Kidney glomerular epithelial cell (primary cell): ENCODE measurements at places on chromosomes 4 and X.

DNA sequence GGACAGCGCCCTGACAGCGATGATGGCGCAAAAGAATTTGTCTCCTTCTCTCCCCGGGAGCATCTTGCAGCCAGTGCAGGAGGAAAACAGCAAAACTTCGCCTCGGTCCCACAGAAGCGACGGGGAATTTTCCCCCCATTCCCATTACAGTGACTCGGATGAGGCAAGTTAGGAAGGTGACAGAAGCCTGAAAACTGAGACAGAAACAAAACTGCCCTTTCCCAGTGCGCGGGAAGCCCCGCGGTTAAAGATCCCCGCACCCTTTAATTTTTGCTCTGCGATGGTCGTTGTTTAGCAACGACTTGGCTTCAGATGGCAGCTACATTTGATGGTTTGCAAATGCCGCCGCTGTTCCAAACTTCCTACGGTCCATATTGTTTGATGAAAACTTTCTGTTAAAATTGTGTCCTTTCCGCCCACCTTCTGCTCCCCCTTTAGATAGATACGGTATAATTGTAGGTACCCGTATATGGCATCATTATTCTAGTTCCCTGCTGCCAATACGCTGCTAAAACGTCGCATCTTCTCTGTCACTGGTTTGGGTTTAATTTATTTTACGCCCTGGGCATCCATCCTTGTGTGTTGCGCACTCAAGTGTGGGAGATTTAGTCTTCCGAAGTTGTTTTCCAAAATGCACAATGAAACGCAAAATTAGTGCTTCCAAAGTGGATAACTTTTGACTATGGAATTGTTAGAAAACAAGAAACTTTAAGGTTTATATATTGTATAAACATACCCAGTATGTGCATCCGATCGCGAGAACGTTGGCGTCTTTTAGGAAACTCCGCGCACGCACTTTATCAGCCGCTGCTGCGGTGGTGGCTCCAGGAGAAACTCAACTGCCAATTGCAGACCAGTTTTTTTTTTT is 1.5 kb downstream of the ATOH1 start:
- DNase-seq, result no peak

- DNase-seq, result no peak
Measured at GRCh38 chr4:6894086-6894478, 15.5 kb upstream of the TBC1D14 start.

GRCh38 chr4:1305261-1305711 is 15.6 kb downstream of the MAEA start:
- DNase-seq, result no peak

- DNase-seq, result peak; percentile 75
Measured at GRCh38 chrX:20265221-20265725, 1.4 kb downstream of the RPS6KA3 start.

GRCh38 chr4:103105558-103106356 is 6.1 kb upstream of the BDH2 start:
- DNase-seq, result no peak

DNA sequence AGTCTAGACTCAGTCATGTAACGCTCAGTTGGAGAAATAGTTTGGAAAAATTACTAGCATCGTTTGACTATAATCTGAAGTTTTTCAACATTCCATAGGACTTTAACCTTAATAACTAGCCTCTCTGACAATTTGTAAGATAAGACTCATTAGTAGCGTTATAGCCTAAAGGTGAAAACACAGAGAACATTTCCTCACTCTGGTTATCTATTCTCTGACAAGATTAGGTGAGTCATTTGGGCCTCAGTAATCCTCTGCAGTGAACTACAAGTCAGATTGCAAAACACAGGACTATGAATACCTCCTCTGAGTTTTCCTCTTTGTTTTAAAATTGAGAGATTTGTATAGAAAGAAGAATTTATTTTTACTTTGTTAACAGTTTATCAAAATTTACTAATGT is 31.8 kb upstream of the PDLIM5 start:
- DNase-seq, result peak; percentile 35

GRCh38 chrX:154353172-154353843 is 21.1 kb downstream of the FLNA start:
- no peak for DNase-seq

DNA sequence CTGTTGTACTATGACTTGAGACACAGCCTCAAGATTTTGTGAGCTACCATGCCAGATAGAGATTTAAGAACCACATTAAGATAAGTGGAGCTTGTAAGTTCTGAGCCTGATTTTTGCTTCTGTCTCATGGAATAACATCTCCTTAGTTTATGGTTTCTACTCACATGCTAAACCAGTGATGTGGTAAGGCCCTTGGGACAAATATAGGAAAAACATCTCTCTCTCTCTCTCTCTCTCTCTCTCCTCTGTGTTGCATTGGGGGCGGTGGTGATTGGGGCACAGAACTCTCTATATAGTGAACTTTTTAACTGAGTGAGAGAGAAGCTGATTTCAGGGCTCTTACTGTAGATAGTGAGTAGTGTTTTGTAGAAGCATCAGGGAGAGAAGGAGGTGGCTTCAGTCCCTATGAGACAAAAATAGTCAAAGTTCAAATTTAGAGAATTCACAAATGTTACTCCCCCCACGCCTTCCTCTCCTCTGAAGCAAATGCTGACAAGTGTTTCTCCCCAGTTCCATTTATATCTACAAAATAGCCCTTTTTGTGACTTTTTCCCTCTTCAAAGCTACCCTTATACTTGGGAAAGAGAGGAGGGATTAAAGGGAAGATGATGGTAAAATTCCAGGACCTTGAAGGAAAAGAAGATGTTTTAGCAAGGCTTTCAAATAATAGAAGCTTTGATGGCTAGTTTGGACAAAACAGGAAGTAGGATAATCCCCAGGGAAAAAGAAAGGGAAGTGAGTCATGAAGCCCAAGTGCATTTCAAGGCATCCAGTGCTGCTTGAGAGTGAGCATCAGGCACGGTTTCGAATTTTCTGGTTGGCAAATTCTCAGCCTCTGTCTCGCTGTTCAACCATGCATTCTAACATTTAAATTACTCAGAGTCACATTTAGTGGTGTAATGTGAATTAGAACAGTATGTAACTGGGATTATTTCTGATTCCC is 134.3 kb upstream of the AP1S2 start:
- DNase-seq, result peak; percentile 31

DNA sequence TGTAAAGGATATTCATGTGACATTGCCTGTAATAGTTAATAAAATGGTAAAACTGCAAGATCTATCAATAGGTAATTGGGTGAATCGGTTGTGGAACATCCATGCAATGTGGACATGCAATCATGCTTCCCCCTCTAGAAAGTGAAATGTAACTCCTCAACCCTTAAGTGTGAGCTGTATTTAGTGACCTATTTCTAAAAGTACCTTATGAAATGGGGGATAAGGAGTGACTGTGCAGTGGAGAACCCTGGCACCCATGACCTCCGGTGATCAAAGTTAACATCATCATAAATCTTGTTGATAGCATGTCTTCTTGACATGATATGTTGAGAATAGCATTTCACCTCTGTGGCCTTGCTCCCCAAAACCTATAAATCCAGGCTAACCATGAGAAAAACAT is 53.6 kb upstream of the PPARGC1A start:
- DNase-seq, result no peak

DNA sequence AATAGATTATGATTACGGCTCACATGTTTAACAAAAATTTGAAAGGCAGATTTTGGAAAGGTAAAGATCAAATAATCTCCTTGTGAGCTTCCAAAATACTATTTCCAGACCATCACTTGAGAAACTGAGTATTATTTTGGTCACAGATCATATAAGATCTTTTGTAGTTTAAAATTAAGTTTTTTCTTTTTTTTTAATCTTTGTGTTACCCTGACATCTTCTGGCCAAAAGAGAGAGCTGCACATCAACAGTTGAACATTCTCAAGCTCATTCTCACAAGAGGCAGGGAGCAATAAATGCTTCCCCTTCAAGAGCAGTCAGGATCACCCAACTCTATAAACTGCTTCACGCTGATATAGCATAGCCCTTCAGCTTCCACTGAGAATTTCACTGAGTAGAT is 15.9 kb downstream of the TMEM192 start:
- DNase-seq, result peak; percentile 30

- peak; percentile 60 for DNase-seq
Measured at GRCh38 chr4:85929961-85930665, 429.7 kb downstream of the MAPK10 start.

DNA sequence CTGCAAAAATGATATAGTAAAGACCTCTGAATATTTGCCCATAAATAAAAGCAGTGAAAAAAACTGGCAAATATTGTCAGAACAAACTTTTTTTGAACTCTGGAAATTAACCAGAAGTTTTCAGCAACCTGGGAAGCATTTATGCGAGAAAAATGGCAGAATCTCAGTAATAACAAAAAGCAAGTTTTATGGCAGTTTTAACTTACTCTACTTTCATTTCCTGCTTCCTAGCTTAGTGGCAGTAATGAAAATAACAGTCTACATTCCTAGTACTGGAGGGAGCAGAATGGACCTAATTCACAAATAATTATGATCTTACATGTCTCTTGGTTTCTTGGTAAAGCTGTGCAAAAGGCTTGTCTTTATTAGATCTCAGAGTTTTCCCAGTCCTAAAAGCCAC is 460.1 kb downstream of the NAF1 start:
- no peak for DNase-seq

- peak; percentile 23 for DNase-seq
Measured at GRCh38 chr4:155973639-155974475, 20.2 kb upstream of the CTSO start.

DNA sequence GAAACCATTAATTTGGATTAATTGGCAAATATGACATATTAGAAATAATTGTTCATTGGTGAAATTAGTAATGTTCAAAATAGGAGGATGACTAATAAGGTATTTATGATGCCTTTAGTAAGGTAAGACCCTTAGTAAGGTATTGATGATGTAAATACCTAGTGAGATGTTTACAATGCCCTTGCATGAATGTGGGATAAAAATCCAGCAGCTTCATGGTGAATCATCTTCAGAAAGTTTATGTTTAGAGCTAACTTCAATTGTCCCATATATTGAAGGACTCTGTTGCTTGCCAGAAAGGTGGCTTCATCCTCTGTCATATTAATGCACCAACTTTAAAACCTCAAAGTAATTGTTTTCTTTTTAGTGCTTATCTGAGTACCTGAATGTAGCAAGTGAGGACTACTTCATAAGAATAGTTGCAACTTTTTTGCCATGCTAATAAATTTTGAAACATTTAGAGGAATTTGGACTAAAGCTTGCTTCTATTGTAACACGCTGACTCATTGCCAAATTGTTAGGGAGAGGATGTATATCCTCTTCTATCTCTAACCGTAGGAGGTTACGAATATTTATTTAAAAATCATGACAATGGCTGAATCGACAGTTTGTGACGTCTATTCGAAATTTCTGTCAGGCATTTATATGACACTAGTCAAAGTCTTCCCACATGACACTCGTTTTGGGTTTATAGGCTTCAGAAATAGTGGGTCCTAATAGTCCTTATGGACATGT is 174.1 kb upstream of the HS3ST1 start:
- DNase-seq, result no peak

DNA sequence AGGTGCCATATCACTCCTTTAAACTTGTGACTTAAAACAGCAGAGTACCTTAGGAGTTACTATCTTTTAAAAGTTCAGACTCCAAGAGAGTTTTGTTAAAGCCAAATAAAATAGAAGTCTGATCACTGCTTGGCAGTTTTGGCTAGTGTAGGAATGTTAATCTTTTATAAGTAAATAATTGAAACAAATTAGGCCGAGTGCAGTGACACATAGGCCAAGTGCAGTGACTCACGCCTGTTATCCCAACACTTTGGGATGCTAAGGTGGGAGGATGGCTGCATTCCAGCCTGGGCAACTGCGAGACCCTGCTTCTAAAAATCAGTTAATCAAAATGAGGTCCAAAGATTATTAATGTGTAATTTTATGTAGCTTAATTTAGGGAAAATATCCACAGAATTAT is 37.2 kb downstream of the WDR44 start:
- peak; percentile 30 for DNase-seq

DNA sequence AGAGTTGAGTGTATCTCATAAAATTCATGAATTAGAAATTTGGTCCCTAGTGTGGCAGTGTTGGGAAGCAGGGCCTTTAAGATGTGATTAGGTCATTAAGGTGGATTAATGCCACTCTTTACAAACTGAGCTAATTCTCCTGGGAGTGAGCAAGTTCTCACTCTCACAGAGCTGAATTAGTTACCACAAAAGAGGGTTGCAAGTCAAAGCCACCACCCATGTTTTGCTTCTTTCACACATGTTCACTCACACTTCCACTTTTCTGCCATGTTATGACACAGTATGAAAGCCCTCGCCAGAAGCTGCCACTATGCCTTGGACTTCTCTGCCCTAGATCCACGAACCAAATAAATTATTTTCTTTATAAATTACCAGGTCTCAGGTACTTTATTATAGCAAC is 332.1 kb downstream of the ARAP2 start:
- no peak for DNase-seq

DNA sequence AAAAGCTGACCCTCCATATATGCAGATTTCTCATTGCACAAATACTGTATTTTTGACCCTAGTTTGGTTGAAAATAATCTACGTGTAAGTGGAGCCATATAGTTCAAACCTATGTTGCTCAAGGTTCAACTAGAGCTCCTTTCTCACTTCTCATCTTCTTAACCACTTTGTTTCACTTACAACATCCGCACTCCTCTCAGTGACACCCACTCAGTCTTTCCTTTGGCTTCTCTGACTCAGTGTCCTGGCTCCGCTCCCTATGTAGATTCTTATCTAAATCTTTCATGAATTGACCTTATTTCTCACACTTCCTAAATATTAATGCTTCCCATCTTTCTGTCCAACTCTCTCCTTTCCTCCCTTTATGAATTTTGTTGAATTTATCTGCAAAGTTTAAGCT is 32.9 kb upstream of the DKK2 start:
- DNase-seq, result no peak

DNA sequence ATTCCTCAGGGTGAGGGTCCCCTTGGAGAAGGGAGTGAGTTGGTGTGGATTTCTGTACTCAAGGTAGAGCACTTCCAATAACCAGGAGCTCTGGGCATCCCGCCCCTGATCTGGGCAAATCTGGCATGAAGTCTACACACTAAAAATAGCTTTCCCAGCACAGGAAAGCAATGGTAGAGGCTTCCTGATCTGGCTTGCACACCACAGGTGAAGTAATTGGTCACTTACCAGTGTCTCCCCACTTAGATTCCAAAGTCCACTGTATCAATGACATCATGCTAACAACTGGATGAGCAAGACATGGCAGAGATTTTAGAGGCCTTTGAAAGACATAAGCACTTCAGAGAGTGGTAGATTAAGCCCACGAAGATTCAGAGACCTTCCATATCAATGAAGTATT is 17.8 kb upstream of the IDS start:
- no peak for DNase-seq

DNA sequence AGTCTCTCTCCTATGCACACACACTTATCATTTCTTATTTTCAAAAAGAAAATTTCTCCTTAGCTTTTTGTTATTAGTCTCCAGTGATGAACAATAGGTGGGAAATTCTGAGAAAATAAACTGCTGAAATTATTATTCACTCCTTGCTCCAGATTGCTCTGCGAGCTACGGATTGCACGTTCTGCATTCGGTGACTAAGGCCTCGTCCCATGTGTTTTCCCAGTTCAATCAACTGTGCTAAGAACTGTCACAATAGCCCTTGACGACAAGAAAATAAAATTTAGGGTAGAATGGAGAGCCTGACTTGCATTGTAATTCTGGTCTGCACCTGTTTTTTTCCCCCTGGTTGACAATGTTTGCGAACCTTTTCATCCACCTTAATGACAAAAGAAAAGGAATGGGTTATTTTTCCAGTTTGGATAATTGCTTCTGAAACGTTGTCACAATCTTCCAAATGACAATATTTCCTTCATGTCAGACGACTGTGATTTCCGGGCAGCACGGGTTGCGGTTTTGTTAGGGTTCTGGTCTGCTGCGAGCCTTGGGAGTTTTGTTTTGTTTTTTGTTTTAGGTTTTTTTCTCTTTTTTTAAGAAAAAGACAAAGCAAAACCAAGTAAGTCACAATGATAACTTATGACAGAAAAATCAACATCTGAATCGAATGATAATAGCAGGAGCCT is 124.5 kb upstream of the NOCT start:
- DNase-seq, result no peak
